T-helper 17 cell (primary cell): ENCODE measurements at places on chromosomes 6 and 20. TPM values are rescaled to one million over a fixed set of nuclear protein-coding genes. Genes with fewer than 3 reads are reported as not detected.

DNA sequence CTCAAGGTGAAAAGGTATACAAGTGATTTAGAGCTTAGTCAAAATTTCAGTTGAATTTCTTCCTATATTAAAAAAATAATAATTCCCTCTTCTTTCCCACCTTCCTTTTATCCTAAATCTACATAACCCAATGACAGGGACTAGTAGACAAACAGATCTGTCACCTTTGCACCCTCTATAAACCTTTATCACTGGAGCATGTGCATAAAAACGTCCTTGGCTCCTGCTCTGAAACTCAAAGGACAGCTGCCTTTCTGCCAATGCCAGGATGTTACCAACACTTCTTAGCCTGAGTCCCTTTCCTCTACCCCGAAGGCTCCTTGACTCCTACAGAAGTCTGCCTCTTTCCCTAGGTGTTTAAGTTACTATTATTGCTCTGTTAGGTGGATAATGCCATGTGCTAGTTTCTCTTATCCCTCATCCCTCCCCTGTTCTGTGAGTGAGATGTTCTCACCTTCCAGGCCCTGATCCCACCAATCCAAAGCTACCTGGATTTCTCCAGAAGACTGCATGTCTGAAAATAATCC lies 4.3 kb downstream of the CLVS2 start:
- H3K4me1 ChIP-seq: no peaks in the 10 kb centered on the region
- no peak overlapping the region for H3K27ac ChIP-seq
- no peaks in the 10 kb centered on the region for H3K36me3 ChIP-seq
- peaks cover 7% of the 10 kb centered on the region for H3K27me3 ChIP-seq

Gene OXT
- 0.62 TPM for total RNA-seq

Gene DNAH8
- 0.05 TPM for total RNA-seq

- H3K27ac ChIP-seq: no peak overlapping the region
- H3K36me3 ChIP-seq: peaks cover 21% of the 10 kb centered on the region
- H3K27me3 ChIP-seq: no peaks in the 10 kb centered on the region
- peaks cover 8% of the 10 kb centered on the region for H3K4me1 ChIP-seq
- H3K4me3 ChIP-seq: no peak overlapping the region
These were observed 103.0 kb downstream of the LMBRD1 start for GRCh38 chr6:69693762-69694161.

- no peak for DNase-seq
- H3K4me1 ChIP-seq: peaks cover 5% of the 10 kb centered on the region
- H3K27ac ChIP-seq: no peak overlapping the region
- H3K4me3 ChIP-seq: peak overlapping the region; percentile 62
- no peaks in the 10 kb centered on the region for H3K36me3 ChIP-seq
These were observed 11.5 kb downstream of the TAAR2 start for GRCh38 chr6:132612449-132613108.

GRCh38 chr6:49743429-49743828 lies 759 bp downstream of the CRISP3 start:
- H3K4me3 ChIP-seq: no peak overlapping the region
- no peak overlapping the region for H3K27ac ChIP-seq
- no peak for DNase-seq
- H3K27me3 ChIP-seq: no peaks in the 10 kb centered on the region

DNA sequence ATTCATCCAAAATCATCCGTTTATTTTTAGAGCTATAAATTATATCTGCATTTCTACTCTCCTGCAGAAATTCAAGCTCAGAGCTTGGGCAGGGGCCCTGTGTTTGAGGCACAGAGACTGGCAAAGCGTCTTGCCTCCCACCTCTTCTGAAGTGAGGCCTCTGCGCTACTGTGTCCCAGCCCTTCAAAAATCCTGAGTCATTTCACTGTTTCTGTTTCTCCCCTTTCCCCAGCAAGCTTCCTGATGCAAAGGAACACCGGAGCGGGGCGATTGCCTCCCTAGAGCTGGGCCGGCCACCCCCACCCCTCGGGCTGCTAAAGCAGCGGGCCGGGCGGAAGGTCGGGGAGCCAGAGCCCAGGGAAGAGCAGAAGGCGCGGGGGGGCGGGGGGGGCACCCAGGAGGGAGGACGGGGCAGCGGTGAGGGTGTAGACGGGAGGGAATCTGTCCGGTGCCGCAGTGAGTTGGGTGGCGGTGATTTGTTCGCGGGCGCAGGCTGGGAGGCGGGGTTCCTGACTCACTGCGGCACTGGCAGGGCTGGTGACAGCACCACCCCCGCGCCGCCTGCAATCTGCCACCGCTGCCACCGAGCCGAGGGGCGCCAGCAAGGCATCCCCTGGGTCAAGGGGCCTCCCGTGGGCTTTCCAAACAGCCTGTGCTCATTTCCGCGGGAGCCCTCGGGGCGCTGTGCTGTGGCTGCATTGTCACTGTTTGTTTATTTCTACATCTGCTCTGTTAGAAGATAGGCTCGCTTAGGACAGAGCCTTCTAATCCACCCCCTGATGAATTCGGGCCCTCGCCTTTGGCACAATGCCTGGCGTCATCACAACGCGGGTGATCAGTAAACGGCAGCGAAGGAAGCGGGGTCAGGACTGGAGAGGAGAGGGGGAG lies 46.5 kb upstream of the SNAP25 start:
- H3K4me1 ChIP-seq: peaks cover 9% of the 10 kb centered on the region
- peak overlapping the region; percentile 73 for H3K4me3 ChIP-seq
- H3K27ac ChIP-seq: no peak overlapping the region
- peaks cover 5% of the 10 kb centered on the region for H3K36me3 ChIP-seq

- H3K27me3 ChIP-seq: peaks cover 52% of the 10 kb centered on the region
- H3K4me3 ChIP-seq: peak overlapping the region; percentile 81
- peaks cover 16% of the 10 kb centered on the region for H3K4me1 ChIP-seq
- H3K27ac ChIP-seq: peak overlapping the region; percentile 49
These were observed 901 bp downstream of the KCNK15 start for GRCh38 chr20:44746367-44747165.

Gene OR2H1
- total RNA-seq: not detected

Gene LRRC73
- 0.37 TPM for total RNA-seq
